ENCODE measurements at places on chromosomes 5 and 9.

GRCh38 chr5:33343676-33344327 is 97.0 kb upstream of the TARS1 start:
- no peak for DNase-seq

DNA sequence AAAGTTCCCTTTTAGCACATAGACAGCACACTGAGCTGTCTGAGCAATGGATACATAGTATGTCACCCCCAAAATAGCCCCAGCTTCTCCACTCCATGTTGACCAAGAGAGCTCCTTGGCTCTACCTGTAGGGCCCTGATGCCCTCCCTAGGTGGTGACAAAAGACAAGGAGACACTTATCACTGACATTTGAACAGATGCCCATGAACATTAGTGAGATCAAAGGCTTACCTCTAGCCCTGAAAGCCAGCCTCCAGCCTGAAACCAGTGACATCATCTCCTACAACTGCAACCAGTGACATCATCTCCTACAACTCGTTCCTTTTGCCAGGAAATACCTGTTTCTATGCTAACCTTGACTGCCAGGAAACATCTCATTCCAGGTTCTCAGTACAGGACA is 122.7 kb downstream of the FSTL4 start:
- DNase-seq = no peak

DNA sequence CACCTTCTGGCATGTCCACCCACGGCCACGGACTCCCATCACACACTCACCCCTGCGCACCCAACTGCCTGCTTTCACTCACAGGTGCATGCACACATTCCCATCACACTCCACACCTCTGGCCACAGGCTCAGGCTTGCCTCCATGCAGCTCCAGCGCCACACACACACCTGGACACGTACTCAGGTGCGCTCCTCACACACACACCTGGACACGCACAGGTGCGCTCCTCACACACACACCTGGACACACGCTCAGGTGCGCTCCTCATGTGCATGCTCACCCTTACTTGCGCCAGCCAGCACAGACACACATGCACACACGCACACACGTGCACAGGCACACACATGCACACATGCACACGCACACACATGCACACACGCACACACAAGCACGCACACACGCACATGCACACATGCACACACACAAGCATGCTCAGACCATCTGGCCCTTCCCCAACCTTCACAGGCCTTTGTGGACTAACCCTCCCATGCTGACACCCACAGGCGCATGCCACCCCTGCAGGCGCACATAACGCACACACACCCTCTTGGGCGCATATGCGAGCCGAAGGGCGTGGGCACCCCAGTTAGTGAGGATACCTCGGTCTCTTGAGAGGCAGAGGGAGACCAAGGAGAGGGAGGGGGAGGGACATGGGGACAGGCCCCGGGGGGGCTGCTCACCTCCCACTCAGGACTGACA is 8.3 kb downstream of the GRIN1 start:
- no peak for DNase-seq

DNA sequence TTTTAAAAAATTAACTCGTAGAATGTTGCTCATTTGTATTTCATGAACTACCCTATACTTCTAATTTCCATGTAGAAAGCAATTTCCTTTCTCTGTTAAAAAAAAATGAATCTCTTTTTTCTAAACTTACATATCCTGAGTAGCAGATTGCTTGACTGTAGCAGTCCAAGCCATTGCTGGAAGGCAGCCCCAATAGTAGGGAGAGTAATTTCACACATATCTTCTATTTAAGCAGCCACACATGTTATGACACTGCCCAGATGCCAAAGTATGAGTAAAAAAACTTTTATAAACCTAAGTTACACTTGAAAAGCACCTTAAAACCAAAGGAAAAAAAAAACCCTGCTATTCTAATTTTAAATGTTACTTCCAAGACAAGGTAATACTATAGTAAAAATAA is 69.6 kb downstream of the FBXL17 start:
- no peak for DNase-seq

DNA sequence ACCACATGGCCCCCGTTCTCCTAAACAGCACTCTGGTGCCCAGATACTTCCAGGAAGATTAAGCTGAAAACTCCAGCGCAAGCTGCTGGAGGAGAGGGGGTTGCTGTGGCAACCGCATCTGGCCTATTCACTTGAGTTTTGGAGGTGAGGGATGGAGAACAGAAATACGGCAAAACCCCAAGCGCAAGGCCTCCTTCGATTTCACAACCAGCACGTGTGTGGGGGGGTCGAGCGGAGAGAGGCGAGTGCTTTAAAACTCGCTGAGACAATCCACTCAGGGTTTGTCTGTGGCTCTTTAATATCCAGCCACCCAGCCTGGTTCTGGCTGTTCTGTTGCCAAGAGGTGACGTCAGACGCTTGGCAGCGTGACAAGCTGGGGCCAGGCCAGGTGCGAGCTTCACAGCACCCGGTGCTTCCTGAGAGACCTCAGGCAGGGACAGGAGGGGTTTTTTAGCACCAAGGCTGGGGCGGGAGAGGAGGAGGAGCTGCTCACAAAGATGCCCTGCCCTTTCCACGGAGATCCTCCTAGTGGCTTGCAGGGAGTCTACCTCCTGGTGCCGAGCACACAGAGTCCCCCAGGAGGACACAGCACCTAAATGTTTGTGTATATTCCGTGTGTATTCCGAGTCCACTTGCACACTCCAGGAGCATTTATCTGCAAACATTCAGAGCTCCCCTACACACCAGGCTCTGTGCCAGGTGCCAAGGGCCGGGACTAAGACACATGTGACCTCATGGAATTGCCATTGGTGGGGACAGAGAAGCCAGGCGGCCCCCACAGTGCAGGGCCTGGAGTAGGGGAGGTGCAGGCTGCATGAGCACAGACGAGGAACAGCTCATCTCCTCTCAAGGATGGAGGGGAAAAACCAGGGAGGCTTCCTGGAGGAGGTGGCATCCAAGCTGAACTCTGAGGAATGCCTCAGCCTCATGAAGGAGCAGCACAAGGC is 194.6 kb downstream of the OLFM1 start:
- no peak for DNase-seq

Data from activated CD4-positive, alpha-beta T cell treated with anti-CD3 and anti-CD28 coated beads for 24 hours (primary cell).